ENCODE measurements at places on chromosomes 3 and 15.

- DNase-seq = no peak
Observed at GRCh38 chr15:62099094-62099601, 32.4 kb downstream of the C2CD4A start.

DNA sequence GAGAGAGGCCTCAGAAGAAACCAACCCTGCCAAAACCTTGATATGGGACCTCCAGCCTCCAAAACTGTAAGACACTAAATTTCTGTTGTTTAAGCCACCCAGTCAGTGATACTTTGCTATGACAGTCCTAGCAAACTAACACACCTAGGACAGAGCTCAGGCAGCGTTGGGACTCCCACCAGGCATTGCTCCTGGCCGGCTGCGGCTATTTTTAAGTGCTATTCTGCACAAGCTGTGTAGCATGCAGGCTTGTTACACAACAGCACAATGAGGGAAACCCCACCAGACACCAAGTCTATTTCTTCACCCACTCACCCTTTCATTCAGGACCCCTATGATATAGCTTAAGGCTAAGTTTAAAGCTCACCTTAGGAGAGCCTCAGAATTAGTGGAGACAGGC is 47.0 kb upstream of the GNB5 start:
- DNase-seq = no peak

DNA sequence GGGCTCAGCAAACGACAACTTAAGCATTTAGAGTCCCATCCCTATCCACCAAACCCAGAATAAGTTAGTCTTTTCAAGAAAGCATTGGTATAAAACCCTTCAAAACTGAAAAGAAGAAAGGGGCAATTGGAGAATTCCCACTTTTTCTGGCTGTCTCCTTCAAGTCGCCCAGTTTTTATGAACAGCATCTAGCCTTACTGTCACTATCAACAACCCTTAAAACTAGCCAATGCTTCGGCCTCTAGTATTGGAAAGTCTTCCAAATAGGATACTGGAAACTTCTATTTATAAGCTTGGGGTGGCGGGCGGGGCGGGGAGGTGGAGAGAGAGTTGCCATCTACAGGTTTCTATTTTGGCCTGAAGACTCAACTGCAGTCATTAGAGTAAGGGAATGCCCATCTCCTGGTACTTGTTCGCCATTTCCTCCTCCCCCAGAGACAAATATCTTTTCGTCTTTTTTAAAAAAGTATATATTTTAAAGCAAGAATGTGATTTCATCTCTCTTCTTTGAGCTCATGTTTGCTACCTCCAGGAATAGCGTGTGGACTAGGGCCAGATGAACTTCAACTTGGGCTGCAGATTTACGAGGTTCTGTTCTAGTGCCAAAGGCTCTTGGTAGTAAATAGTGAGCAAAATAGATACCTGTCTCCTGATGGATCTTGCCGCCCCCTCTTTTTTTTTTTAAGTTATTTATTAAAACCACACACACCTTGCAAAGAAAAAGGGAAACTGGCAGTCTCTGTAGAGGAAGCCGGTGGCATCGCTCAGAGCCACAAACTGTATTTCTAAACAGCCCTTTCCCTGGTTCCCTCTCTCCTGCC is 2.7 kb downstream of the BCL6 start:
- DNase-seq = peak; percentile 69

DNA sequence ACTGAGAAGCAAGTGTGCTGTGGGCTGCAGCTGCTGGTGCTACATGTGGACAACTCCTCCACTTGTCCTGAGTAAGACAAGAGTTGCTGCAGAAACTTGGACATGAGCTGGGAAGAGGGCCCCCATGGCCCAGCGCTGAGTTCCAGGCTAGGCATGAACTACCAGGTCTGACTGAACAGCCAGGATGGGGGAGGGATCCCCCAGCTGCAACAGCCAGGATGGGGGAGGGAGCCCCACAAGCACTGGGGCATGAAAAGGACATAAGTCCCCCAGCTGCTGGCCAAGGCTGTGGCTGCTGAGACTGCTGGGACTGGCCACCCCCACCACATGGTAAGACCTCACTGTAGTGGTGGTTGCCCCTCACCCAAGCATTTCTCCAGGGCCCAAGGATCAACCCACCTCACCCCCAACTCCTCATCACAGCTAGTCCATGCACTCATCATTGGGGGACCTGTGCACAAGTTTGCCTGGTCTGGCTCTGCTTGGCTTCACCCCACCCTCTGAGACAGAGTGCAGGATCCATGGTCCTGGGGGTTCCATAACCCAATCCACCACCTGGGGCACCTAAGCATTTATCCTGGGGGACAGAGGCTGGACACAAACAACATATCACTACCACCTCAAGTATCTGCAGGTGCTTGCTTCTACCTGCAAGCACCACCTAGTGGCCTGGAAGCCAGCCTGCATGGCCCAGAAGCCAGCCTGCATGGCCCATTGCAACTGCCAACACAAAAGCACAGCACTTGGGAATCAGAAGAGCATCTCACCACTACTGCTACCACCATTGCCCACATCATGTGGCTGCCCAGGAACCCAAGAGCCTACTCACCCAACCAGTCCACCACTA is 84.5 kb upstream of the STT3B start:
- peak; percentile 5 for DNase-seq

DNA sequence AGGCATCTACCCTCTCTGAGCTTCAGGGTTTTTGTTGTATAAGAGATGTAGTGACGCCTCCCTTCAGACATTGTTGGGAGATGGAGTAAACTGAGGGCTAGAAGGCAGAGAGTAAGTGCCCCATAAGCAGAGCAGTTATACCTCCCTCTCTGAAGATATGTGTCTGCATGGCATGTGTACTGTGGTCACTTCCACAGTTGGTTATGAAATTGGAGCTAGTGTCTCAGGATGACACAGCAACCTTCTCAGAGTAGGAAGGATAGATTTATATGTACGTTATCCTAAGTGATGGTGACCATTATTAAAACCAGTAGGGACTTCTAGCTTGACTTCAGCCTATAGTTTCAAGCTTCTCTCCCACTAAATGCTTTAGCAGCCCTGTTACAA is 17.9 kb downstream of the PXK start:
- peak; percentile 98 for DNase-seq

DNA sequence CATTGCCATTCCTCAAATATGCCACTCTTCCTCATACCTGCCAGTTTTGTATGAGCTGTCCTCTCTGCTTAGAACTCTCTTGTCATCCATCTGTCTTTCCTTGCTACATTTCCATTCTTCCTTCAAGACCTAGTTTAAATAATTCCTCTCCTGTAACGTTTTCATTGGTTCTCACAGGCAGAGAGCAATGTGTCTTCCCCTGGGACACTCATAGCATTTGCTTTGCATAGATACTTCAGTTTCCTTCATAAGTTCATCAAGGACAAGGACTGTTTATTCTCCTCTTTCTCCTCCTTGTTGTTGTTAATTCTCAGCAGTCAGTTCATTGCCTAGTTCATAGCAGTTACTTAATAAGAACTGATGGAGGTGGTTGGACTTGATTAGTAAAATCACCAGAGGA is 10.5 kb downstream of the NR2C2 start:
- DNase-seq = no peak

DNA sequence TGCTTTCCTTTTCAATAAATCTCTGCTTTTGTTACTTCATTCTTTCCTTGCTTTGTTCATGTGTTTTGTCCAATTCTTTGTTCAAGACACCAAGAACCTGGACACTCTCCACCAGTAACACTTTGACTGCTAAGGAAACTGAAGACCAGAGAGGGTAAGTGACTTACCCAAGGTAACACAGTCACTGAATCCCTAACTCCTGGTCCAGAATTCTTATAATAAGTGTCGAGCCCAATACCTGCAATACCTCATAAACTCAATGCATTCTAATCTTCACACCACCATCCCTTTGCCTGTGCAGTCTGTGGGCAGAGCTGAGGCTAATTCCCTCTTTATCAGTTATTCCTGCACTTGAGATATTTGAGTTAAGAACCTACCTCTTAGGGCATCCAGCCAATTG is 237.8 kb downstream of the UACA start:
- no peak for DNase-seq

DNA sequence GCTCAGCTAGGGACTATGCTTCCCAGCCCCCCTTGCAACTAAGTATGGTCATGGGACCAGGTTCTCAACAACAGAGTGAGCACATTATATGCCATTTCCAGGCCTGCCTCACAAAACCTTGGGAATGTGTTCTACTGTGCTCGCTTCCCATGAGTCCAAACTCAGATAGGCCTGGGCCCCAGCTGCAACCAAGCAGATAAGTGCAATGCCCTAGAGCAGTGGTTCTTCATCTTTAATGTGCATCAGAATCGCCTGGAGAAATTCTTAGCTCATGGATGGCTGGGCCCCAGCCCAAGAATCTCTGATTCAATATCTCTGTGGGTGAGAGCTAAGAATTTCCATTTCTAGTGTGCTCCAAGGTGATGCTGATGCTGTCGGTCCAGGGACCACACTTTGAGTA is 27.5 kb upstream of the TBC1D21 start:
- no peak for DNase-seq

DNA sequence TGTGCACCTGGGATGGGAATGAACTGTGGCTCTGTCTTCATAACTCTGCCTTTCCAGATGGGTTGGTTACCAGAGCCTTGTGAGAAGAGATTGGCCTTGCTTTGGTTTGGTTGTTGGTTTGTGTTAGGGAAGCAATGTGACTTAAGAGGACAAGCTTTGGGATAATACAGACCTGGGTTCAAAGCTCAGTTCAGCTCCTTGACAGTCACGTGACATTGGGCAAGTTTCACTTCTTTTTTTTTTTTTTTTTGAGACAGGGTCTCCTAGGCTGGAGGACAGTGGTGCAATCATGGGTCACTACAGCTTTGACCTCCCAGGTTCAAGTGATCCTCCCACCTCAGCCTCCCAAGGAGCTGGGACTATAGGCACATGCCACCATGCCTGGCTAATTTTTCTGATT is 42.7 kb downstream of the CORO2B start:
- no peak for DNase-seq

GRCh38 chr3:129892857-129893580 is 492 bp downstream of the TMCC1 start:
- no peak for DNase-seq

DNA sequence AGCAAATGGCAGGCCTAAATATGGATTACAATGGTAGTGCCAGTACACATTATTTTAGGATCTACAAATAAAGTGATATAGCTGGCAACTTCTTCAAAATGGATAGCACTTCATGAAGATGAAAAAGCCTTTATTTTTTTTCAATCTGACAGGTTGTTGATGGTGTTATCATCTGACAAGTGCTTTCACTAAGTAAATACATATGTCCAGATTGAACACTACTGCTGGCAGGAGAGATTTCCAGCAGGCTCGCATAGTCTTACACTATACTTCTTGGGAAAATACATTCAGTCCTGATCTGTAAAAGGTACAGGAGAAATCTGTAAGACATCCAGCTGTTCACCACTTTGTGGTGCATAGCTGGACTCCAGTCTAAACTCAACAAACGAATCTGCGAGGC is 50.9 kb upstream of the ALCAM start:
- no peak for DNase-seq
